Stimulated activated CD4-positive, alpha-beta T cell treated with anti-CD3 and anti-CD28 coated beads, Interleukin-1b, Interleukin-23, amount 100 ng/mL, for 4 hours (primary cell): ENCODE measurements at places on chromosomes 13 and 19.

- DNase-seq: no peak
Observed at GRCh38 chr19:33216198-33216830, 9.3 kb downstream of the SLC7A10 start.

DNA sequence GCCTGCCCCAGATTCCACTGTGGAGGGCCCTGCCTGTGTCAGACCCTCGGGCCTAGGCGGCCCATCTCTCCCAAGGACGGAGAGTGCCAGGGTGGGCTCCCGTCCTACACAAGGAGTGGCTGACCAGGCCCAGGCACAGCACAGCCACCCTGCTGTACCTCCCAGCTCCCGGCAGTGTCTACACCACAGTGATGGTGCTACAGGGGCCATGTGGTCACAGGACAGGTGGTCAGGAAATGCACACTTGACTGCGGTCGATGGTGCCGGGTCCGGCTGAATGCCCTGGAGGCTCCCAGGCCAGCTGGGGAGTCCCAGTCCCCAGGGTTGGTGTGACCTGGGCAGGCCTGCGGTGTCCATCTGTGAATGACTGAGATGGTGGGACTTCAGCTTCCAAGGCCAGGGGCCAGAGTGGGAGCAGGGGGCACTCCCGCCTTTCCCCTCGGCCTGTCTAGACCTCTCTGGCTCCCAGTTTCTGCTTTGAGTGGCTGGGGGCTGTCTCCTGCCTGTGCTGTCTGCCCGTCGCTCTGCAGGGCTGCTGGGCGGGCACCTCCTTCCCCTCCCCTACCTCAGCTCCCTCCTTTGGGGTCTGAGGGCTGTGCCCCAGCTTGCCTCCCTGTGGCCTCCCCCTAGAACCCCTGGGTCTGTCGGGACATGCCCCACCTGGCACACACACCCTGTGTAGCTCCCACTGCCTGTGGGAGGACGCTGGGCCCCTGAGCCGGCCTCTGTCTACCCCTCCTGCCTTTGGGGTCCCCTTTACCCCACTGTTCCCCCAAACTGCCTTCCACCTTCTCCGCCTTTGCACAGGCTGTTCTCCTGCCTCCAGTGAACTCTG lies 12.5 kb downstream of the DDA1 start:
- no peak for DNase-seq

- DNase-seq: no peak
Observed at GRCh38 chr19:33705090-33705847, 83.5 kb downstream of the CHST8 start.

GRCh38 chr19:11673608-11674041 lies 65.1 kb downstream of the ZNF823 start:
- DNase-seq: peak; percentile 11

- DNase-seq: peak; percentile 83
Observed at GRCh38 chr19:38506723-38507550, 73.4 kb downstream of the RYR1 start.

- no peak for DNase-seq
Observed at GRCh38 chr13:44573071-44573470, 3.1 kb downstream of the TSC22D1 start.

DNA sequence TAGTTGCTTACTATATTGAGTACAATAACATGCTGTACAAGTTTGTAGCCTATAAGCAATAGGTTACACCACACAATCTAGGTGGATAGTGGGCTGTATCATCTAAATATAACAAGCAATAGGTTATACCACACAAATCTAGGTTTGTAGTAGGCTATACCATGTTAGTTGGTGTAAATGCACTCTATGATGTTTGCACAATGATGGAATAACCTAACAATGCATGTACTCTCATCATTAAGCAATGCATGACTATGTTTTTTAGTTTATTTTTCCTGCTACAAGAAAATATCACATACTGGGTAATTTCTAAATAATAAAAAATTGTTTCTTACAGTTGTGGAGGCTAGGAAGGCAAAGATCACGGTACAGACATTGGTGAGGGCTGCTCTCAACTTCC lies 262.5 kb downstream of the SLITRK6 start:
- DNase-seq: no peak

GRCh38 chr19:6362351-6362801 lies 1.0 kb downstream of the CLPP start:
- DNase-seq: no peak

DNA sequence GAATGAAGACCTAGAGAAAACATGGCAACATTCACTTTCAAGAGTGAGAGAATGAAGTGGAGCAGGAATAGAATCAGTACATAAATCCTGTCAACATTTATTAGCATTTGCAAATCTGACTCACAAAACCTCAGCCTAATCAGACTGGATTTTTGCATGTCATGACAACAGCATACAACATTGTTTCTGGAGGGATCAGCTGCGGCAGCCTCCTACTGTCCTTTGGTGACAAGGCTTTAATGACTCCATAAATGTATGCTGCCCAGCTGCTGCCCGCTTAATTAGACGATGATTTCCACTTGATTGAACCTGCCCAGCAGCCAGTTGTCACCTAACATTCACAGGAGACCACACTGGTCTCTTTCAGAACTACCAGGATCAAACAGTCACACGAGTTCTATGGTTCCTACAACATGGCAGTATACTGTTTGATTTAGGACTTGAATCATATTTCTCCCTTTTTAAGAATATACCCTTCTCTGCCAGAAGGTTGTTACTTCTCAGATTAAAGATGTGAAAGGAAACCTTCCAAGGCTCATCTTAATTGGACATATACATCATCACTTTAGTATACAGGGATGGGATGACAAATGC lies 9.3 kb downstream of the EBPL start:
- no peak for DNase-seq

DNA sequence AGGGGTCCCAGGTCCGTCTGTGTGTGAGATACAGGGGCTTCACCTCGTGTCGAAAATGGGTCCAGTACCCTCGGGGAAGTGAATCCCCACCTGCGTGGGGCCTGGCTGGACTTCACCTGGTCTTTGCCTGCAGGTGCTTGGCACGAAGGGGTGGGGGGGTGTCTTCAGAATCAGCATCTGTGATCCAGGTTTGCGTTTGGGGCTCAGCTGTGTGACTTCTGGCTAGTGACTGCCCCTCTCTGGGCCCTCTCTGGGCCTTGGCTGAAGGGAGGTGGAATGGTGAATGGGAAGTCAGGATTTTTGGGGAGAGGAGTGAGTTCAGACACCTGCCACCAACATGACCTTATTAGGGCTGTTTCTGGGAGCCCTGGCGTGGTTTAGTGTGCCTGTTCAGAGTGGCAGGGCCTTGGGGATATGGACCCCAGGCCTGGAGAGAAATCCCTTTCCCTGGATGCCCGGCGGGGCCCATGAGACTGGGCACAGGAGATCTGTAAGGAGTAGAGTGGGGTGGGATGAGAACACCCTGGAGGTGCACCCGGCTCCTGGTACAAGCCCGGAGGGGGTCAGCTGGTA lies 2.7 kb downstream of the CELF5 start:
- DNase-seq: no peak

GRCh38 chr13:39538816-39539790 lies 63.9 kb downstream of the LHFPL6 start:
- no peak for DNase-seq

GRCh38 chr13:39766464-39767158 lies 111.1 kb downstream of the COG6 start:
- no peak for DNase-seq

GRCh38 chr13:32538143-32538620 lies 413 bp downstream of the N4BP2L2 start:
- no peak for DNase-seq

DNA sequence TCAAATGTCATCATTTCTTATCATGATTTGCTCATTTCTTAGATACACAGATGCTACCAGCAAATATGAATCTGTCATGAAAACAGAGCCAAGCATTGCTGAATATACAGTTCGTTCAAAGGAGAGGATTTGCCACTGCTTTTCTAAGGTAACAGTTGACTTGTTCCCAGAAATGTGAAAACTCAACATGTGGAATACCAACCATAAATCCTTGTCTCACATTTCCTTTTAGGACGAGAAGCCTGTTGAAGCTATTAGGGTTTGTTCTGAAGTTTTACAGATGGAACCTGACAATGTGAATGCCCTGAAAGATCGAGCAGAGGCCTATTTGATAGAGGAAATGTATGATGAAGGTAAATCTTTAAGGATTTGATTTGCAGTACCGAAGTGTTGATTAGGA lies 86.7 kb downstream of the DNAJC3 start:
- DNase-seq: no peak
